ENCODE measurements at places on chromosomes 12 and 14. TPM values are rescaled to one million over a fixed set of nuclear protein-coding genes. Genes with fewer than 3 reads are reported as not detected.
A peak's percentile ranks its signal among the peaks of the same experiment; 100 is the strongest.

DNA sequence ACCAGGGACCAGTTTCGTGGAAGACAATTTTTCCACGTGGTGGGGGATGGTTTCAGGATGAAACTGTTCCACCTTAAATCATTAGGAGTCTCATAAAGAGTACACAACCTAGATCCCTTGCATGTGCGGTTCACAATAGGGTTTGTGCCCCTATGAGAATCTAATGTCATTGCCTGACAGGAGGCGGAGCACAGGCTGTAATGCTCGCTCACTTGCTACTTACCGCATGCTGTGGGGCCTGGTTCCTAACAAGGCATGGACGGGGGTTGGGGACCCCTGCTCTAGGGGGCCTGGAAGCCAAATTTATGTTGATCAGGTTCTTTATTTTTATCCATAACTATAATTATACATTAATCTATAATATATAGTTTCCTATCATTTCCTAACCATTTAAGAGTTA lies 315.3 kb downstream of the MED13L start:
- no peak overlapping the region for H3K4me3 ChIP-seq
- H3K27ac ChIP-seq = peak overlapping the region; percentile 60
- no peak for DNase-seq
- H3K27me3 ChIP-seq = no peaks in the 10 kb centered on the region

DNA sequence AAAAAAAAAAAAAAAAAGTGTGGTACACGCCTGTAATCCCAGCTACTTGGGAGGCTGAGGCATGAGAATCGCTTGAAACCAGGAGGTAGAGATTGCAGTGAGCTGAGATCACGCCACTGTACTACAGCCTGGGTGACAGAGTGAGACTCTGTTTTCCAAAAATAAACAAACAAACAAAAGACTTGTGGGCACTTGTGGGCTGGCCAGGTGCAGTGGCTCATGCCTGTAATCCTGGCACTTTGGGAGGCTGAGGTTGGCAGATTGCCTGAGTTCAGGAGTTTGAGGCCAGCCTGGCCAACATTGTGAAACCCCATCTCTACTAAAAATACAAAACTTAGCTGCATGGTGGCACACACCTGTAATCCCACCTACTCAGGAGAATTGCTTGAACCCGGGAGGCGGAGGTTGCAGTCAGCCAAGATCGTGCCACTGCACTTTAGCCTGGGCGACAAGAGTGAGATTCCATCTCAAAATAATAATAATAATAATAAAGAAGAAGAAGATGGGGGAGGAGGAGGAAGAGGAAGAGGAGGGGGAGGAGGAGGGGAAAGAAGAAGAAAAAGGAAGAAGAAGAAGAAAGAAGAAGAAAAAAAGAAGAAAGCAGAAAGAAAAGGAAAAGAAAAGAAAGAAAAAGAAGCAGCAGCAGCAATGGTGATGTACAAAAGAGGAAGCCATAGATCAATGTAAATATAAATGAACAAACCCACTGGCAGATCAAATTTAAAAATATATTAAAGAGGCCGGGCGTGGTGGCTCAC lies 27.9 kb upstream of the CCNT1 start:
- H3K4me3 ChIP-seq = no peak overlapping the region
- no peaks in the 10 kb centered on the region for H3K27me3 ChIP-seq
- no peaks in the 10 kb centered on the region for H3K4me1 ChIP-seq

- DNase-seq = no peak
- no peaks in the 10 kb centered on the region for H3K27me3 ChIP-seq
- H3K27ac ChIP-seq = no peak overlapping the region
- no peak overlapping the region for H3K4me3 ChIP-seq
- H3K36me3 ChIP-seq = no peaks in the 10 kb centered on the region
Measured at GRCh38 chr14:45201905-45202304, 51.1 kb downstream of the MIS18BP1 start.

- no peaks in the 10 kb centered on the region for H3K4me1 ChIP-seq
- no peaks in the 10 kb centered on the region for H3K27me3 ChIP-seq
- no peak overlapping the region for H3K4me3 ChIP-seq
- no peaks in the 10 kb centered on the region for H3K36me3 ChIP-seq
- H3K27ac ChIP-seq = no peak overlapping the region
- no peak for DNase-seq
Measured at GRCh38 chr14:93715279-93715927, 72.9 kb downstream of the PRIMA1 start.

- H3K27me3 ChIP-seq = no peaks in the 10 kb centered on the region
- H3K4me1 ChIP-seq = no peaks in the 10 kb centered on the region
- no peak for DNase-seq
- H3K36me3 ChIP-seq = no peaks in the 10 kb centered on the region
- no peak overlapping the region for H3K27ac ChIP-seq
- H3K4me3 ChIP-seq = no peak overlapping the region
Measured at GRCh38 chr14:85865701-85866100, 335.8 kb downstream of the FLRT2 start.

DNA sequence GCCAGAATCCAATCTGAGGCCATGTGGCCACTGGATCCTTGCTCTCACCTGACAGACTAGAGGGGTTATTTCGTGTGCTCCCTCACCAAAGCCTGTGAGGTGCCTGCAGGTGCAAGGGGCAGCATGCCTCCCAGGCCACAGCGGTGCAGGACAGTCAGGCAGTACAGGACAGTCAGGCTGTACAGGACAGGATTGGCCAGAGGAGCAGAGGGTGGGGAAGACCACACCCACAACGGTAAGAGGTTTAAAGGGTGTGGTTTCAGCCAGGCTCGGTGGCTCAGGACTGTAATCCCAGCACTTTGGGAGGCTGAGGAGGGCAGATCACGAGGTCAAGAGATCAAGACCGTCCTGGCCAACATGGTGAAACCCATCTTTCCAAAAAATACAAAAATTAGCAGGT lies 3.1 kb upstream of the BRF1 start:
- no peak overlapping the region for H3K4me3 ChIP-seq
- no peak overlapping the region for H3K27ac ChIP-seq
- no peaks in the 10 kb centered on the region for H3K27me3 ChIP-seq
- no peaks in the 10 kb centered on the region for H3K36me3 ChIP-seq

GRCh38 chr14:101972126-101972866 lies 7.9 kb downstream of the DYNC1H1 start:
- H3K4me1 ChIP-seq = peaks cover 41% of the 10 kb centered on the region
- no peaks in the 10 kb centered on the region for H3K27me3 ChIP-seq

- H3K27me3 ChIP-seq = no peaks in the 10 kb centered on the region
- peaks cover 17% of the 10 kb centered on the region for H3K4me1 ChIP-seq
- no peak overlapping the region for H3K27ac ChIP-seq
- H3K36me3 ChIP-seq = no peaks in the 10 kb centered on the region
- no peak overlapping the region for H3K4me3 ChIP-seq
Measured at GRCh38 chr12:1926251-1926657, 7.8 kb upstream of the CACNA2D4 start.

DNA sequence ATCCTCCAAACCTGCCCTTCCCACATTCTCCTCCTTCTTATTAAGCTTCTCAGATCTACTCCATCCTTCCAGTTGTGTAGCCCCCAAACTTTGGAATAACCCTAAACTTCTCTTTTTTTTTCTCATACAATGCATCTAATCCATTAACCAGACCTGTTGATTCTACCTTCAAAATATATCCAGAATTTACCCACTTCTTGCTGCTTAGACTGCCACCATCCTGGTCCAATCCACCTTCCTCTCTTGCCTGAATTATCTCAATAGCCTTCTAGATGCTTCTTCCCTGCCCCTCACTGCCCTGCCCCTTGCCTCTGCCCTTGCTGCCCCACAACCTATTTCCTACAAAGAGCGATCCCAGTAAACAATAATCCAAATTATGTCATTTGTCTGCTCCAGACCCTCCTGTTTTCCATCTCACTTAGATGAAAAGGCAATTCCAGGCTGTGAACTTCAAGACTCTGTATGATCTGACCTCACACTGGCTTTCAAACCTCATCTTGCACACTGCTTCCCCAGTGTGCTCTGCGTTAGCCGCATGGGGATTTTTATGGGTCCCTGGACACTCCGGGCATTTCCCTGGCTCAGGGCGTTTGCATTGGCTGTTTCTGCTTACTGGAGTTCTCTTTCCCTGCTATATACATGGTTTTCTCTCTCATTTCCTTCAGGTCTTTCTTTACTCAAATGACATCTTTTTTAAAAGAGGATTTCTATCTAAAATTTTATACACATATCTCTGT lies 42.6 kb upstream of the HIF1A start:
- no peaks in the 10 kb centered on the region for H3K36me3 ChIP-seq
- H3K4me1 ChIP-seq = no peaks in the 10 kb centered on the region
- no peaks in the 10 kb centered on the region for H3K27me3 ChIP-seq
- DNase-seq = no peak

DNA sequence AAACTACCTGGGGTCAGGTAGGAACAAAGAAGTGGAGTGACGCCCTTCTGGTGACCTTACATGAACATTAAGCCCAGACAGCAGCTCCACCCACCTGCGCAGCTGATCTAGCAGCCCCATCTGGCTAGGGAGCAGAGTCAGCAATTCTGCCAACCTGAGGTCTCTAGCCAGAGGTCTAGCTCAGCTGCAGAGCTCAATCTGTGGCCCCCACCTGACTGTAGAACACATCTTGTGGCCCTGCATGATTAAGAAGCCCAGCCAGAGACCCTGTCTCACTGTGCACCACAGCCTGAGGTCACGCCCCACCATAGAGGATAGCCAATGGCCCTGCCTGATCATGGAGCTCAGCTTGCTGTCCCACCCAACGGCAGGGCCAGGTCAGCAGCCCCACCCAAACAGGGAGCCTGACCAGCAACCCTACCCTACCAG lies 50.6 kb upstream of the HIGD1C start:
- H3K4me3 ChIP-seq = no peak overlapping the region
- no peaks in the 10 kb centered on the region for H3K36me3 ChIP-seq
- DNase-seq = no peak
- no peak overlapping the region for H3K27ac ChIP-seq

DNA sequence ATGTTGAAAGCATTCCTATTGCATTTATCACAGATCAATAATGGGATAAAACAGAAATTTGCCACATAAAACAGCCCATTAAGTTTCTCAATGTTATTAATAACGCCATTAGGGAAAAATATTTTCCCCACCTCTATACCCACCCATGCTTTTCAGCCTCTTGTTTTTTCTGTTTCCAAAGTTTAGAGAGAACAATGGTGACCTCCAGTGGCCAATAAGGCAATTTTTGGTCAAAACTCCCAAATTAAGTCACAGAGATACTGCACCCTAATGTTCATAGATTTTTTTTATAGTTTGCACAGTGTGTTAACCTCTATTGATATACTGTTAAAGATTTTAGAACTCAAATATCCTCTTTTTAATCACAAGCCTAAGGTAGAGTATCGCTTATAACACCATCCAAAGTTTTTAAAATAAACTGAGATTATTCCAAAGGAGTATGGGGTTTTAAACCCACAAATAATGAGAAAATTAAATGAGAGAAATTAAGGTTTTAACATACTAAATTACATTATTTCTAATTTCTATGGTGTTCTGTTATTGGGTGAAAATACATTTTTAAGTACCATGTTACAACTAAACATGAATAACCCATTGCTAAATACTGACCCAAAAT lies 184.7 kb upstream of the DCN start:
- no peak for DNase-seq
- H3K27me3 ChIP-seq = no peaks in the 10 kb centered on the region
- no peaks in the 10 kb centered on the region for H3K4me1 ChIP-seq
- H3K27ac ChIP-seq = no peak overlapping the region
- no peaks in the 10 kb centered on the region for H3K36me3 ChIP-seq

- DNase-seq = no peak
- no peaks in the 10 kb centered on the region for H3K4me1 ChIP-seq
- no peaks in the 10 kb centered on the region for H3K27me3 ChIP-seq
- no peak overlapping the region for H3K27ac ChIP-seq
- H3K4me3 ChIP-seq = no peak overlapping the region
Measured at GRCh38 chr12:60935981-60936761, 1324.0 kb upstream of the USP15 start.

- no peak overlapping the region for H3K4me3 ChIP-seq
- H3K27ac ChIP-seq = no peak overlapping the region
- no peaks in the 10 kb centered on the region for H3K36me3 ChIP-seq
- no peaks in the 10 kb centered on the region for H3K27me3 ChIP-seq
Measured at GRCh38 chr12:80059875-80060274, 39.5 kb upstream of the OTOGL start.

- no peak for DNase-seq
- peaks cover 52% of the 10 kb centered on the region for H3K4me1 ChIP-seq
- H3K27ac ChIP-seq = no peak overlapping the region
- H3K36me3 ChIP-seq = no peaks in the 10 kb centered on the region
Measured at GRCh38 chr14:69685716-69686115, 74.3 kb downstream of the SUSD6 start.

- H3K27ac ChIP-seq = no peak overlapping the region
- DNase-seq = no peak
- no peaks in the 10 kb centered on the region for H3K36me3 ChIP-seq
- no peak overlapping the region for H3K4me3 ChIP-seq
Measured at GRCh38 chr14:53055003-53055402, 98.1 kb downstream of the DDHD1 start.

DNA sequence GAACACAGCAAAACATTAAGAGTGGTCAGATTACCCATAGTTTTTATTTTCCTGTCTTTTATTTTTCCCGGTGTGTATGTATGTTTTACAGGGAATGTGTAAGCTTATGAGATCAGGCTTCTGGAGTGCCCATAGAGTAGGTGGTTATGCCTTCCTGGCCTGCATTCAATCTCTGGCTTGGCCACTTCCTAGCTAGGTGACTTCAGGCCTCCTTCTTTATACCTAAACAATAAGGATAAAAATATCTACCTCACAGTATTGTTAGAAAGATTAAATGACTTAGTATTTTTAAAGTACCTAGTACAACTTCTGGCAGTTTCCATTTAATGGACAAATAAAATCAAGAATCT lies 42.4 kb downstream of the ITPR2 start:
- peaks cover 26% of the 10 kb centered on the region for H3K4me1 ChIP-seq
- H3K27ac ChIP-seq = no peak overlapping the region
- no peaks in the 10 kb centered on the region for H3K27me3 ChIP-seq
- DNase-seq = no peak
- no peaks in the 10 kb centered on the region for H3K36me3 ChIP-seq
- no peak overlapping the region for H3K4me3 ChIP-seq

DNA sequence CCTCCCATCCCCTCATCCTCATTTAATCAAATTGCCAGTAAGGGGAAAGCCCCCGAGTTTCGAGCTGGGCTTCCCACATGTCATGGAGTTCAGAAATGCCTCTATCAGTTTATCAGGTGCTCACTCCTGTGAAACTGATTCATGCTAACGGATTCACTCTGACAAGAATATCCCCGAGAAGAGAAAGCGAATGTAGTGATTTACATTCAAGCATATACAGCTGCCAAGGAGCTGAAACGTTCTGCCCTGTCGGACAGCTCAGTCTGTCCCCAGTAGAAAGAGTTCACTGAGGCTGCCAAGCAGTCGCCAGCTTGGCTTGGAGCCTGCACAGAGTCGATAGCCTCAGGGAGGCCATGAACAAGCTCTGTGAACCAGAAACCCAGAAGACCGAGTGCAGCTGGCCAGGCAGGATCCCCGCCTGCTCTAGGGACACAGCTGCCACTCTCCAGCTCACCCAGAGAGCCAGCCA lies 88.4 kb downstream of the TMCC3 start:
- no peak for DNase-seq
- H3K36me3 ChIP-seq = no peaks in the 10 kb centered on the region
- no peak overlapping the region for H3K27ac ChIP-seq

SLC10A1 gene
- total RNA-seq = not detected

PTPRR gene
- 0.35 TPM for total RNA-seq

WSCD2 gene
- 6.9 TPM for total RNA-seq

IRAK3 gene
- total RNA-seq = 67.9 TPM

ESR2 gene
- total RNA-seq = 0.27 TPM

GUCY2C gene
- 0.14 TPM for total RNA-seq

PSMA6 gene
- total RNA-seq = 56.5 TPM

TTC9 gene
- total RNA-seq = 4.7 TPM

CCDC38 gene
- not detected for total RNA-seq
